CD4-positive, alpha-beta T cell treated with Interleukin-12 subunit alpha and Interleukin-12 subunit beta, for 1 hour (primary cell): ENCODE measurements at places on chromosomes 12 and 14.
A peak's percentile ranks its signal among the peaks of the same experiment; 100 is the strongest.

- DNase-seq, result no peak
Observed at GRCh38 chr12:131381716-131382430, 329.0 kb upstream of the SFSWAP start.

GRCh38 chr14:92570674-92571262 is 57.2 kb downstream of the RIN3 start:
- DNase-seq, result no peak

- no peak for DNase-seq
Observed at GRCh38 chr12:12683725-12684124, 12.3 kb downstream of the GPR19 start.

- no peak for DNase-seq
Observed at GRCh38 chr12:53501615-53502181, 615 bp downstream of the TARBP2 start.

GRCh38 chr12:89058402-89058801 is 293.9 kb downstream of the DUSP6 start:
- DNase-seq, result no peak

GRCh38 chr12:54654926-54655325 is 6.8 kb upstream of the DCD start:
- DNase-seq, result no peak

- no peak for DNase-seq
Observed at GRCh38 chr14:56331592-56332216, 213.5 kb downstream of the PELI2 start.

- no peak for DNase-seq
Observed at GRCh38 chr14:77375973-77376770, 722 bp downstream of the TMED8 start.

- no peak for DNase-seq
Observed at GRCh38 chr12:12442548-12443071, 85.7 kb downstream of the BORCS5 start.

GRCh38 chr12:51838762-51839161 is 9.8 kb downstream of the FIGNL2 start:
- no peak for DNase-seq

GRCh38 chr12:57086493-57087009 is 2.4 kb upstream of the NAB2 start:
- DNase-seq, result peak; percentile 60
